Tibial nerve (tissue), 4 donors: ENCODE measurements at places on chromosomes 11 and 22. TPM values are rescaled to one million over a fixed set of nuclear protein-coding genes. Genes with fewer than 3 reads are reported as not detected.

GRCh38 chr11:134350381-134350780 is 18.6 kb downstream of the GLB1L2 start:
- no peak for DNase-seq

- DNase-seq: no peak
Observed at GRCh38 chr11:102007567-102008437, 39.4 kb upstream of the CFAP300 start.

GRCh38 chr11:95821640-95822039 is 31.3 kb downstream of the CEP57 start:
- no peak for DNase-seq

DNA sequence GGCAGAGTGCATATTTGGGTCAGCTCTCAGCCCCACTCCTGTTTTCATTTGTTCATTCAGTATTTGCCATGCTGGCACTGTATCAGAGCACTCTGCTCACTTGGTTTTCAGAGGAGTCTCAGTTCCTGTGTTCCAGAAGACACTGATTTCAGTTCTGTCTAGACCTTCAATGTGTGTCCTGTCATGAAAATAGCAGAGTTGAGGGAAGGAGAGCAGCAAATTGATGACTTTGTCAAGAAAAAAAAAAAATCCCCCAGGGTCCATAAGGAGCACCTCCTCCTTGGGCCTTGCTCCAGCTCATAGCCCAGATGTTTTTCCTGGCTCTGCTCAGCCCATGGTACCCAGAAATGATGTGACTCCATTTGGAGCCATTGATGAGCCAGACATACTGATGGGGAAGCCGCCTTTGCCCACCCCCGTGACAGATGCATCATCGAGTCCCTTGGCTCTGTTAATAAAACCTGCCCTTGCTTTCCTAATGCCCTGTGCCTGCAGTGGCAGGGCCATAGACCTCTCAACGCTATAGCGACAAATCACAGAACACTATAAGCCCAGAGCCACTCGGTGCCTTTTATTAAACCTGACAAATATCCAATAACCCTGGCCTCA is 107.0 kb downstream of the PKNOX2 start:
- DNase-seq: no peak

The CRYBB1 gene
- total RNA-seq: 2.5 TPM

- DNase-seq: no peak
Observed at GRCh38 chr11:33982661-33983060, 68.9 kb upstream of the CAPRIN1 start.

DNA sequence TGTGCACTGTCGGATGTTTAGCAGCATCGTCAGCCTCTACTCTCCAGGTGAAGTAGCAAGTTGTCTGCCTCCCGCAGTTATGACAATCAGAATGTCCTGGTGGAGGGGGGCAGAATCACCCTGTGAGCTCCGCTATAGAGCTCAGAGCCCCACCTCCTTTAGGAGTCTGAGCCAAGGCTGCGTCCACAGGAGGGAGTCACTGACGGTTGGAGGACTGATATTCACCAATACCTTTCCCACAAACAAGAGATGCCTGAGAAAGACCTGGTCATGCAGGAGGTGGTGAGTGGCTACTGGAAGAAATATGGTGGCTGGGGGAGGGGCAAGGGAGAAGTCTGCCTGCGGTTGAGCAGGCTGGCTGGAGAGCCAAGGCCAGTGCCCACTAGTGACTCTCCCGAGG is 41.7 kb upstream of the ADA2 start:
- DNase-seq: no peak
